T1000 (cell line): ENCODE measurements at places on chromosomes 3 and 15.

GRCh38 chr3:18224426-18224825 lies 200.7 kb downstream of the SATB1 start:
- no peak for DNase-seq

- no peak for DNase-seq
These were observed 63.9 kb downstream of the FBLN2 start for GRCh38 chr3:13612829-13613228.

DNA sequence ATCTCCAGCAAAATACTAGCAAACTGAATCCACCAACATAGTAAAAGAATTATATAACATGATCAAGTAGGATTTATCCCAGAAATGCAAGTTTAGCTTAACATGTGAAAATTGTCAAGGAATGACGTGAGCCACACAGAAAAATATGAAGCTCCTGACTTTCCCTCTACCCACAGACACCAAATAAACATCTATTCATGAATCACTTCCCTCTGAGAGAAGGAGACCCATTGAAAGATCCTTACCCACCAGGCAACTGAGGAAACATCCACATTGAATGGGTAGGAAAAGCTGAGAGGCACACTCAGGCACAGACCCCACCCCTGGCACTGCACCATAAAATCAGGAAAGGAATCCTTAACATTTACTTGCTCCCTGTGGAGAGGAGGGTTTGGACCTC lies 102.2 kb upstream of the MANF start:
- DNase-seq = no peak

DNA sequence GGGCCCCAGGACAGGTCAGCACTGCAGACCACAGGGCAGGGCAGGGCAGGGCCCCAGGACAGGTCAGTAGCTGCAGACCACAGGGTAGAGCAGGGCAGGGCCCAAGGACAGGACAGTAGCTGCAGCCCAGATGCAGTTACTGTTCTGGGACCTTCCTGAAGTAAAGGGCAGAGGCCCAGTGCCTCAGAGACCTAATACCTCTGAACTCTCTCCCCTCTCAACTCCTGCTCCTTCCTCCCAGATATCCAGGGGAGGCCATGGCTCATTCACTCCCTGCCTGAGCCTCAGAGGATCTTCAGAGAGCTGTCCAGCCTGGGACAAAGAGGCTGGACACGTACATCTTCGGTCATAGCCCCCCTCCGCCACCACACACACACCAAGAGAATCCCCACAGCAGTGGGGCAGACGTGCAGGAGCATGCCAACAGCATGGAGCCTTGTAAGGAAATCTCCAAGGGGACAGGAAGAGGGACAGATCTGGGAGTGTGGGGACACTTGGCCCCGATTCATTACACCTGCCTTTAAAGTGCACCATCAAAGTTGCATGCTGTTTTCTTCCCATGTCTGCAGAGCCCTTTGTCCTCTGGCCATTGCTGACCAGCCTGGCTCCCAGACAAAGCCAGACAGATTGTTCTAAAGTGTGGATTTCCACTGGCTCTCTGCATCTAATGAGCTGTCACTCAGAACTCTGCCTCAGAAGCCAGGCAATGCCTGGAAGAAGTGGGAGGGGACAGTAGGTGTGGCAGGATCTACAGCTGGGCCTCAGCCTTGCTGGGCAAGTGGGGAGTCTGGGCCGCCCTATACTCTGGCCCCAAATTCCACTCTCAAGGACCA lies 24.2 kb upstream of the BUB1B start:
- no peak for DNase-seq

DNA sequence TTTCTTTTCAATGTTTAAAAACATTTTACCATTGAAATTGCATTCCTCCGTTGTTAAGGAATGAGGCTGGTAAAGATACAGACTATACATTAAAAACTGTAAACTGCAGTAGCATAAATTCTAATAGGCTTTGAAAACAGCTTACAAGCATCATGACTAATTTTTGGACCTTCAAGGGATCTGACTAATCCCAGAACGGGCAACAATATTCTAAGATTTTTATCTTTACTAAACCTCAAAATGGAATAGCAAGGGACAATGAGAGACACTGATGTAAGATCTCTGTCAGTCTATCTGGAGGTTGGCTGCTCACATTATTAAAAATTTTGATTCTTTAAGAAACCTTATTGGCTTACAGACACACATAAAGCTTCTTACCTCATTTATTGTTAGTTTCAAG lies 74.7 kb downstream of the BTD start:
- no peak for DNase-seq

GRCh38 chr15:64925335-64926330 lies 13.9 kb downstream of the ANKDD1A start:
- DNase-seq = no peak

- peak; percentile 33 for DNase-seq
These were observed 31.8 kb downstream of the MYO5A start for GRCh38 chr15:52496776-52497470.

DNA sequence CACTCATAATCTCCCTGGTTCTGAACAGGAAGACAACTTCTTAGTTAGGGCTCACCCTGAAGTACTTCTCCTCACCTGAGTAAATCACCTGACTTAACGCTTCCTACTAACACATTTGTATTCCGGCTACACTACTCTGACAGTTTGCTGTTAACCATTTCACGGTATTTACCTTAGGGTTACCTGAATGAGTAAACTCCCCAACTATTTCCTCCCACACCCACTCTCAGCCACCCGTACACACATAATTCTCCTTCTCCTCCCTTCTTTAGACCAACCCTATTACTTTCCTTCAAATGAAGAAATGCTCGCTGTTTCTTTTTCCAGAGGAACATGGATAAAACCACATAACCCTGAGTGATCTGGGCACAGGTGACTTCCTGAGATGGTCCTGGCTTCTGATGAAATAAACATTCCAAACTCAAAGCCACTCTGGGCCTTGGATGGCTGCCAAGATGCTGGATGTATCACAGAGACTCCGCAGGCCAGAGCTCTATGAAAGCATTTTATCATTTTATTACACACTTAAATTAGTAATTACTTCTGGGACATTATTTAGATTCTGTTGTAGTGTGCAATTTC lies 183.6 kb upstream of the ATP11B start:
- no peak for DNase-seq

GRCh38 chr3:144289057-144289456 lies 317.4 kb downstream of the DIPK2A start:
- no peak for DNase-seq

DNA sequence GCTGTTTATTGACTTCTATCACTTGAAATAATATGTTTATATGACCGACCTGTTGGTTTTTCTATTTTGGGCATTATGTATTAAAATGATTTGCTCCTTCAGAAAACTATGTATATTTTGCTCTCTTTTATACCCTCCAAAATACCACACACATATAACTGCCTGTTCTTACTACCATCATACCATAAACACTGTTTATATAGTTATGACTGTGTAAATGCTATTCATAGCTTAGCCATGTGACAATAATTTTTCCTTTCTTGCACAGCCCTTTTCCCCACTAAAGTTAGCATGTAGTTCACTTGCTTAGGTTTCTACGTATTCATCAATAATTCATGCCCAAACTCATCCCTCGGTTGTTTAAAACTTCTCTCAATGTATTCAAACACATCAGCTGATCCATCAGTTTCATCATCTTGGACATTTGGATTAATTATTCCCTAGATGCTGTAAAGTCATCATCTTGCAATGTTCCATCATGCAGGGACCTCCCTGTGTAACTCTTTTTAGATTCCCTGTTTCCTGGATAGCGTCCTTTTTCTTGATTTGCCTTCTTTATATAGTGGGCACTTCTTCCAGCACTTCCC lies 8.2 kb upstream of the RYK start:
- DNase-seq = no peak

GRCh38 chr15:81301385-81301784 lies 22.6 kb downstream of the STARD5 start:
- DNase-seq = no peak

- no peak for DNase-seq
These were observed 48.5 kb upstream of the SLC4A7 start for GRCh38 chr3:27532426-27533260.

DNA sequence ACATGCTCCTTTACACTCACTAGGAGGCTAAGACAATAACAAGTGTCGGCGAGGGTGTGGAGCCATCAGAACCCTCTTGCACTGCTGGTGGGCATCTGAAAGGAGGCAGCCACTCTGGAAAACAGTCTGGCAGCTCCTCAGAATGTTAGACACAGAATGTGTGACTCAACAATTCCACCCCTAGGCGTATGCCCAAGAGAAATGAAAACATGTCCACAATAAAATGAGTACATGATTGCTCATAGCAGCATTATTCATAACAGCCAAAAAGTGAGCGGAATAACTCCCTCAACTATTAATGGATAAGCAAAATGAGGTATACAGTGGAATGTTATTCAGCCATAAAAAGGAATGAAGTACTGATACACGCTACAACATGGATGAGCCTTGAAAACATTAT lies 57.8 kb downstream of the WNT7A start:
- peak; percentile 13 for DNase-seq

DNA sequence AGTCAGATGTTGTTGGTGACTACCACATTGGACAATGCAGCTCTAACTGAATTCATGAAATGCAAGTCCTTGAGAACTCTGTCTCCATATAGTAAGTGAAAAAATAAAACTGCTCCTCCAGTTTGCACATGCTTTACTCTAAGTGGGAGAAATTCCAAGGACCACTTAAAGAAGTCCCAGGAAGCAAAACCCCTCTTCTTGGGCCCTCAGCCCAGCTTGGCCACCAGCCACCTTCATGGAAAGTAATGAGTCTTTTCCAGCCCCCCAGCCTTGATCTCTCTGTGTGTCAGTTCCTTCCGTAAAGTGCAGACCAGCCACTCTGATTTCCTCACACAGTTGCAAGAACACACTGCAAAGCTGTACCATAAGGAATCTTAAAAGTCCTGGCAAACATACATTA lies 34.5 kb downstream of the DAPK2 start:
- DNase-seq = no peak

DNA sequence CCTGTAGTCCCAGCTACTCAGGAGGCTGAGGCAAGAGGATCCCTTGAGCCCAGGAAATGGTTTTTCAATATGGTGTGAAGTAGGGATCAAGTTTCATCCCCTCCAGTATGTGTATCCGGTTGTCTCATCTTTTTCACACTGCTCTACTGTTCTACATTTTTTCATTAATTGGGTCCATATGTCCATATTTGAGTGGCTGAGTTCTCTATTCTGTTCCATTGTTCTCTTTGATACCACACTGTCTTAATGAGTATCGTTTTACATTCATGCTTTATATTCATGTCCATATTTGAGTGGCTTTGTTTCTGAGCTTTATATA lies 81.6 kb upstream of the LRRFIP2 start:
- no peak for DNase-seq

DNA sequence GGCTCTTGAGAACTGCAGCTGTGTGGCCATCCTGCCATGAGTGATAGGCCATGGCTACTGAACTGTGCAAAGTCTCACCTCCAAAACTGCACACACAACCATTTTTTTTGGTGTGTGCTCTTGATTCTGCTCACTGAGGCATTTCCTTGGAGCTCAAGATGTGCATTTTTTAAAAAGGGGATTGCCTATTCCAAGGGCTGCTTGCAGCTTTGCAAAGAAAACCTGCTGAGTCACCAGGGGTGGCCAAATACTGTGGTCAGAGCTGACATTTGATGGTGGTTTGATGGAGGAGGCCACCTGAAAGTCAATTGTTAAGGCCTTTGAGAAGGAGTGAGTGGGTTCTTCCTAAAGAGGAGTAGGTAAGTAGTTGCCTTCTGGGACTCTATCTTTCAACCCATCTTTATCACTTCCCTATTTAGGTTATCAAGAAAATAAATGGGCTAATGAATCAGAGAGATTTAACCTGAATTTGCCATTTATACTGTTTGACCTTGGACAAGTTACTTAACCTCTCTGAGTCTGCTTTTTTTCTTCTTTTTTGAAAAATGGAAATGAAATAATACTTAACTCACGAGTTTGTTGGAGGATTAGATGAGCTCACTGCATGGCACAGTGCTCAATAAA lies 87.9 kb downstream of the CHST2 start:
- no peak for DNase-seq

GRCh38 chr3:187978433-187979011 lies 175.4 kb upstream of the LPP start:
- no peak for DNase-seq

DNA sequence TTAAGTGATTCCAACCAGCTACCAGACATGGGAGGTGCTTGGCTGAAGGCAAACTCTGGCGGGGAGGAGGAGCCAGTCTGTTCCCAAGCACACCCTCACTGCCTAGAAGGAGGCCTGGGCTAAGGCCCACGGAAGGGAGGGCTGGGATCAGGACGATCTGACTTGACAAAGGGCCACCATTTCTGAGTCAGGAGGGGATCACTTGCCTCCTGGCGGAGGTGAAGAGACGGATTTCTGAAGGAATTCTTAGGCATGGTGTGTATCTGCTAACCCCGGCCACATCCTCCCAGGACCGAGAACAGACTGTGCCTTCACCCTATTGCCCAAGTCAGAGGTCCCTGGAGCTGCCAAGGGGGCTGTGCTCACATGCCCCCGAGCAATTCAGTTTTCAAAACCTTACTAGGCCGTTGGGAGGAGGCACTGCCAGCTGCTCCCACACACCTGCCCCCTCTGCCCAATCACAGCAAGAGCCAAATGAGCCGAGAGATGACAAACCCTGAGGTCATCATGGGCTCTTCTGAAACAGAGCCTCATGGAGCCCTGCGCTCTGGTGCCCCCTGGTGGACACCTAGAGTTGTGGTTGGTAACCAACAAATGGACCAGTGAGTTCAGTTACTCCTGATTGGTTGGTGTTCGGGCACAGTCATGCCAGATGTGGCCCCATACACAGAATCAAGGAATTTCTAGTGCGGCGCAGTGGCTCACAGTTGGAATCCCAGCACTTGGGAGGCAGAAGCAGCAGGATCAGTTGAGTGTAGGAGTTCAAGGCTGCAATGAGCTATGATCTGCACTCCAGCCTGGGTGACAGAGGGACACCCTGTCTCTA lies 6.5 kb upstream of the TNK2 start:
- no peak for DNase-seq

DNA sequence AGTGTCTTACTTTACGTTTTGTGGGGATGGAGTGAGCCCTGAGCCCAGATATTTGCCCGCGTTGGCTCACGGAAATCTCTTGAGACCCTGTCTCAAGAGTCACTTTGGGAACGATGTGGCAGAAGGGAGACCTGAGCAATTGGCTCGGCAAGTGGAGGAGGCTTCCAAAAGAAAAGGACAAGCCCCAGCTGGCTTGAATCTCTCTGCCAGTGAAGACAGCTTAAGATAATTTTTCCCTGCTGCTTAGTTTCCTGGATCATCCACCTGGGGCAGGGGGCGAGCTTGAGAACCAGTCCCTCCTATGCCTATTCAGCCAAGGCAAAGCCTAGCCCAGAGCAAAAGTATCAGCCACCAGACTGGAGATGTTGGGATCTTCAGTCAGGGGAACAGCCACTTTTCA lies 708 bp downstream of the SEC22A start:
- no peak for DNase-seq
